ENCODE measurements at places on chromosomes 3 and 15. TPM values are rescaled to one million over a fixed set of nuclear protein-coding genes. Genes with fewer than 3 reads are reported as not detected.

The CSPG4 gene
- 2.9 TPM for total RNA-seq

The UBE2E2 gene
- total RNA-seq, result 26.5 TPM

The ECE2 gene
- total RNA-seq, result not detected

The SPESP1 gene
- total RNA-seq, result 1.1 TPM
